ENCODE measurements at places on chromosomes 2 and 18.

DNA sequence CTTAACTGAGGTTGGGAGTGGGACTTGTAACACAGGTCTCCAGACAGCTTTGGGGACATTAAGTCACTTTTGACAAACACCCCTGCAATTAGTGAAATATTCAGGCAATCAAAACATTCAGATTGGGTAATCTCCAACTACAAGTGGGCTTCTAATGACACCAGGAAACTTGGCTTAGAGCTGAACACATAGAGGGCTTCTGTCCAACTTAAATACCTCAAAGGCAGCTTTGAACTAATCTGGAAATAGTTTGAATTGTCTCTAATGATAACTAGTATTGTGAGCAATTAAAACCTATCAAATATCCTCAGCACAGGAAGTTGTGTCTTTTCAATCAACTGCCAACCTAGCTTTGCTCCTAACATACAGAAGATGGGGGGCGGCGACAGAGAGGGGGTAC is 5.1 kb upstream of the ASPRV1 start:
- DNase-seq = no peak

DNA sequence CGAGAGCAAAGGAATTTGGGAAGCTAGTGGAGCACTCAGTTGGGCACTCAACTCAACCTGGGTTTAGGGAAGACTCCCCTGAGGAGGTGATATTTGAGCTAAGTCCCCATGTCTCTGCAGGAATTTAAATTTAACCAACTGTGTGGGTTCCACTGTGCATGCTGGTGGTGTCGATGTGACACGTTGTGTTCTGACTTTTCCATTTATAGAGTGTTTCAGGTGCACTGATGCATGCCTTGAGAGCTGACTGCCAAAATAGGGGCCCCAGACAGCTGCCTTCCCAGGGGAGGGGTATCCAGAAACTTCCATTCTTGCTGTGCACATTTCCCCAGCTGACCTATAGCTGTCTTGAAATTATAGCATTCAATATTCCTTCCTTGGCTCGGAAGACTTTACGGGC is 63.7 kb upstream of the BCL2L11 start:
- no peak for DNase-seq

GRCh38 chr2:59967691-59968090 is 585.8 kb downstream of the BCL11A start:
- no peak for DNase-seq

DNA sequence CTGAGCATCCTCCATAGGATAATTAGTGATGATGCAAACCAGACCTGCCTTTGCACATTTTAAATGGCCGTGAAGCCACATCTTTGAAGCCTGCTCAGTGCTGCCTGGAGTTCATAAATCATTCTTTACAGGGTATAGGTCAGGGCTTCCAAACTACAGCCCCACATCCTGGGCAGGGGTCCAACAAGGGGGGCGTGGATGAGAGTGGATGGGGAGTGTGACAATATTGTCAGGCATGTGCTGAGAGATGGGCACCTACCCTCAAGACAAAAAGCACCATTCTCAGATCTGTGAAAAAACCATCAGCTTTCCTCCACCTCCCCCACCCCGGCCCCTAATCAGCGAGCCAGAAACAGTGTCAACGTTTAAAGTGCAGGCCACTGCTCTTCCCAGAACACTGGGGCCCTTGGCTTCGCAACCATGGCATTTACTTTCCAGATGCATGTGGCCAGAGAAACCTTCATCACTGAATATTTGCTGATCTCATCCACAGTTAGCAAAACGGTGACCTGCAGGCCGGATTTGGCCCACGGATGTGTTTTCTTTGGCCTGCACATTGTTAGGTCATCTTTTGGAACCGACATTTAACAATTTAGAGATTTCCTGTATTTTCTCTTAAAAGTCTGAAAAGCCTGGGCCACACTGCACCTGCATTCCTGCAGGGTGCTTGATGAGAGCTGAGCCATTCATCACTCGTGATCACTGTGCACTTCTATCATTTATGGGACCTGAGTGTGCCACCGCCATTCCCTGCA is 130.7 kb downstream of the ANKRD44 start:
- DNase-seq = no peak

DNA sequence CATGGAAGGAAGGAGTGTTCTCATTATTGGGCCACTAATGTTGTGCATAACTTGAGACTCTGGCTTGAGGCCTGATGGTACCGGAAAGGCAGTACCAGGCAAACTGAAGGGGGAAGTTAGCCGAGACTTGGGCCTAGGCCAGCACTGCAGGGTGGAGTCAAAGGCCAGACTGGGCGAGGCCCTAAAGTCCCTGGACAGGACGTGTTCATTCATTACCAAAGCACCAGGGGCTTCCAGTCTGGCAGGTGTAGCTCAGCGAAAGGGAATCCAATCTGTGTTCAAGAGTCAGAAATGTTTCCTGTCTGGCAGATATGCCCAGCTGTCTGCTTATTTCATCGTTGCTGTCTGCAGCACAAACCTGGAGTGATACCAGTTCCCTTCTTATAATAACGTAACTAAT is 4.7 kb upstream of the ITSN2 start:
- DNase-seq = no peak

DNA sequence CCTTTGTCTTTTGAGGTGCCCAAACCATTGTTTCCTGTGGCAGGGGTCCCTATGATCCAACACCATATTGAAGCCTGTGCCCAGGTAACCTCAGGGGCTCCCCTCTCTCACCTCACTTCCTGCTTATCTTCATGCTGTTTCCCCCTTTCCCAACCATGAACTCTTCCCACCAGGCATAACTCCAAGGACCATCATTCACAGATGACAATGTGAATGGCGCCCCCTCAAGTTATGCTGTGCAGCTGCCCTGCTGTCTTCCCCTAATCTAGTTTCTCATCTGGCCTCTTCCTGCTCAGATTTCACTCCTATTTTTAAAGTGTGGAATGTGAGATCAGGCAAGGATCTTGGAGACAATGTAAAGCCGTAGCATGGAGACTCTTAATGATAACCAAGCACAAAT is 1.4 kb downstream of the GMPPA start:
- DNase-seq = no peak

- no peak for DNase-seq
These were observed 71.6 kb downstream of the C2orf74 start for GRCh38 chr2:61233581-61233980.

DNA sequence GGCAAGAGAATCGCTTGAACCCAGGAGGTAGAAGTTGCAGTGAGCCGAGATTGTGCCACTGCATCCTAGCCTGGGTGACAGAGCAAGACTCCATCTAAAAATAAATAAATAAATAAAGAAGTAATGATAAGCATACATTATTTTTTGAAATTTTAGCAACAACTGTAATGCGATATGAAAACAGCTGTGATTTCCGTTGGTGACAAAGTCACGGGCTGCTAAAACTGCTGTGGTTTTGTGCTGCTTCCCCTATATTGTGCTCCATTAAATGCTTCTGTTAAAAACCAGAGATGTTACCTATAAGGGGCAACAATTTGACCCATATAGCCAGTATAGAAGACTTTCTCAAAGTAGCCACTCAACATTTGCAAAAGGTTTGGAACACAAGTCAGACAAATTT is 8.3 kb downstream of the TRIM54 start:
- DNase-seq = no peak

DNA sequence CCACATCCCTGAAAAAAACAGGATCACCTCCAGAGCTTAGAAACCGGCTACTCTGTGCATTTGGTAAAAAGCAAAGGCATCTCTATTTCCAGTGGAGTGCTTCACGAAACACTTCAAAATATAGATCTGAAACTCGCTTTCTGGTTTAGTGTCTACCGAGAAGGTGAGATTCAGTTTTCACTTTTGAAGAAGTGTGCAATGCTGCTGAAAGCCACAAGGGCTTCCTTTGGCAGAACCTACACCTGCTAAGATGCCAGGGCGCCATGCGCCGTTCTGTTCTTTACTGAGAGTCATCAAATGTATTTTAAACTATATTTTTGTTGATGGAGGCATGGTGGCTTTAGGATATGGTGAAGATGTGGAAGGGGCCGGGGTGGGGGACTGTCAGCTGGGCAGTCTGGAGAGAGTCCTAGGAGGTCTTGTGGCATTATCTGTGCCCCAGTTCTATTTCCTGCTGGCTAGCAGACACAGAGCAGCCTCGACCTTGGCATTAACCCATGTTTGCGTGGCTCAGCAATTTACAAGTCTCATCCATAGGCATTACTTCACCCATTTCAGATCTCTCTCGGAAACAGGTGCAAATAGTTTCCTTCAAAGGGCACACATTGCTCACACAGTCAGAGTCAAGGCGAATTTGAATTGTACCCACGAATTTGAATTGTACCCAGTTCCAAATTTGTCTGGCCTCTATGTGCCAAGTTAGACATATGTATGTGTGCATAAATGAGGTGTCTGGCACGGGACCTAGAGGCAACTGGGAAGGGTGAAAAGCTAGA is 46.7 kb upstream of the KCNF1 start:
- DNase-seq = no peak

DNA sequence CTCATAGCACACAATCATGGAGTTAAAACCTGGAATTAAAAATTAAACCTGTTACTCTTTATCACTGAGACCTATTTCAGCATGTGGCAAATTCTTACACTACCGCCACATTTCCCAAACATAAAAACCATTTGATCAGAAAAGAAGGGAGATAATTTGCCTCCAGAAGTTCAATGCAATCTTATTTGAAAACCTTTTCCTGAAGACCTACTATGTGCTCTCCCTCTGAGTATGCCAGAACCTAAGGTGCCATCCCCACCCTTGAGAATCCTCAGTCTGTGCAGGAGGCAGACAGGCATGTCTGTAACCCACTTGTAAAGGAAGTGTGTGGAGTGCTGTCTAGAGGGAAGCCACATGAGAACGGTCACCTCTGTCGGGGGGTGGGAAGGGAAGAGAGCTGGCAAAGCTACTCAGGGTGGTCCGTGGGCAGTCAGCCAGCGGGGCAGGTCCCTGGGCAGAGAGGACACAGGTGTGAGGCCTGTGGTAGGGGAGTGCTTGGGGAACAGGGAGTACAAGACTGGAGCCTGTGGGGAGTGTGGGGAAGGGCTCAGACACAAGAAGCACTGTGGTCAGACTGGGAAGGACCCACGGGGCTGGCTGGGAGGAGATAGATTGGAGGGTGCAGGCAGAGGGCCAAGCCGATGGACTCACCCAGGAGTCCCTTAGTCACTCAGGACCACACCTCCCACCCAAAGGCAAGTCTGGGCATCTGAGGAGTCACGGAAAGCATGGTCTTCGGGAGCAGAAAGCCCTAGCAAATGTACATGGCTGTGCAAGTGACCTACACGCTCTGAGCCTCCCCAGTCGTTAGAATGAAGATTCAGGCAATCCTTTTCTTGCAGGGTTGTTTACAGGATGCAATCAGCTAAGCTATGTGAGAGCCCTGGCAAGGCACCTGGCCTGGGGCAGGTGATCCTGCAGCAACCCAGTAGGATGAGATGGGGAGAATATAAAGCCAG is 22.8 kb downstream of the CRACDL start:
- DNase-seq = no peak

DNA sequence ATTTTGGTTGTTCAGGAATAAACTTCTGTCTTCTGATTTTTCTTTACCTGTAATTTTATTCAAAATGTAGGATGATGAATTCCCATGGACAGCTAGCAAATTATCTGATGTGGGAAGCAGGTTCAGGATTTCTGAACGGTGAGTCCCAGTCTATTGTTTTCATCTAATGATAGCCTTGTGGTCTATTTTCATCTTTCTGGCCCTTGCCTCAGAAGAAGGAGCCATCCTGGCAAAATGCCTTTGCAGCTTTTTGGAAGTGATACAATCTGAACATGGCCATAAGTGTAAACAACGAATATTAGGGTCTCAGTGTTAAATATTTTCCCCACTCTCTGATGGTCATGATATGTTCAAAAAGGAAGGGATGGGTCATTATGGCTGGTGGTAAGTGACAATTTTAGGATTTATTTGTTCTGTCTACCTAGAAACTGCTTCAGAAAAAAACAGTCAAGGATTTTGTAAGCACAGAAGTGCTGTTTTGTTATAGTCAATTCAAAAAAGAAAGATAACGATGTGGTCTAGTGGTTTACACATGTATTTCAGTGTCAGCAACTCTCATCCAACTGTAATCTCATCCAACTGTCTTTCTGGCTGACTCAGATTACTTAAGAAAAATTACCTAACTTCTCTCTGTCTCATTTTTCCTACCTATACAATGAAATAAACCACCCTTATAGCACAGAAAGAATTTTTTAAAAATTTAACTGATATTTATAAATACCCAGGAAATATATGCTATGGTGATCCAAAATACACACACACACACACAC is 272.6 kb upstream of the ERBB4 start:
- peak; percentile 59 for DNase-seq

DNA sequence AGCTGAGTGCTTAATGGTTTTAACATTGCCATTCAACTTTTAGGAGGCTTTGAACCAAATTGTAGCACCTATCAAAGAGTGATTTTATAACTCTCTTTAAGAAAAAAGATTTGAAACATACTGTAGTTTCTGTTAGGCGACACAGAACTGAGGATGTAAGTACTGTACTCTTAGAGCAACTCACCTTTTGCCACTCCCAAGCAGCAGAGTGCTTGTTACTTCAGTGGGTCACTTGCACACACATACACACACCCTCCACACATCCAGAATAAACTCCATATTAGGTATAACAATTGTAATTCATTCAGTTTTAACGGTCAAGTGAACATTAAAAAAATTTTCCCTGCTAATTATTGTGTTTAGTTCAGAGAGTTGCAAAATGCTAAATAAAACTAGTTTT is 118.3 kb downstream of the CAMKMT start:
- DNase-seq = no peak

- DNase-seq = no peak
These were observed 24.6 kb upstream of the ACAA2 start for GRCh38 chr18:49837889-49838288.

DNA sequence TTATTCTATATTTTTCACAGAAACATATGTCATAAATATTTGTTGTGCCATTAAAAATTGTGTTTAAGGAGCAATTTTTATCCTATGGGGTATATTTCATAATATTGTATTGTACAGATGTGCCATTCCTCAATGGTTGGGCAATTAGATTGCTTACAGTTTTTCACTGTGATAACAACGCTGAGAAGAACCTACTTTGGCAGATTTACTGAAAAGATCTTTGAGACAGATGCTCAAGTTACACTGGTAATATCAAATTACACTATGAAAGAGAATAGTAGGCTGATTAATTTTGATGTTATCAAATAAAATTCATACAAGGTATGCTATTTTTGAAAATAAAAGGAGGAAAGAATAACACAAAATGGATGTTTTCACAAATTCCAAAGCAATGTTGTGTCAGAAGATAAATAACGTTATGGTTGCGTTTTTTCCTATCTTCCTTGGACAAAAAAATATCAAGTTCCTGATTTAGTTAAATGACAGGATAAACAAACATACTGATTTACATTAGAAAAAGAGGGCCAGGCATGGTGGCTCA is 335.1 kb upstream of the ZNF521 start:
- no peak for DNase-seq
